ENCODE measurements at places on chromosomes 13 and 19. TPM values are rescaled to one million over a fixed set of nuclear protein-coding genes. Genes with fewer than 3 reads are reported as not detected.

- DNase-seq = no peak
These were observed 4.3 kb downstream of the SPTBN4 start for GRCh38 chr19:40471111-40471510.

DNA sequence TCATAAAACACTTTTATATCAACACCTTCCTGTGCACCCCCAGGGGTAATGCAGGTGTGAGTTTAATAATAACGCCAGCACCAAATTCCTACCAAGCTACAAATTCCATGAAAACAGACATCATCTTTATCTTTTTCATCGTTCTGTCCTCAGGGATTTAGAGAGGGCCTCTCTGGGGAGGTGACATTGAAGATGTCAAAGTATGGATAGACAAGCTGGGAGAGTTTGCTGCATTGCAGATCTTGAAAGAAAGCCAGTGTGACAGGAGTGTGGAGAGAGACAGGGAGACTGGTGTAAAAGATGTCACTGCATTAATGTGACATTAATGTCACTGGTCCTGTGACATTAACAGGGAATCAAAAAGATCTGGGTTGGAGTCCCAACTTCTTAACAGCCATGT is 10.1 kb downstream of the CACNG6 start:
- DNase-seq = no peak

DNA sequence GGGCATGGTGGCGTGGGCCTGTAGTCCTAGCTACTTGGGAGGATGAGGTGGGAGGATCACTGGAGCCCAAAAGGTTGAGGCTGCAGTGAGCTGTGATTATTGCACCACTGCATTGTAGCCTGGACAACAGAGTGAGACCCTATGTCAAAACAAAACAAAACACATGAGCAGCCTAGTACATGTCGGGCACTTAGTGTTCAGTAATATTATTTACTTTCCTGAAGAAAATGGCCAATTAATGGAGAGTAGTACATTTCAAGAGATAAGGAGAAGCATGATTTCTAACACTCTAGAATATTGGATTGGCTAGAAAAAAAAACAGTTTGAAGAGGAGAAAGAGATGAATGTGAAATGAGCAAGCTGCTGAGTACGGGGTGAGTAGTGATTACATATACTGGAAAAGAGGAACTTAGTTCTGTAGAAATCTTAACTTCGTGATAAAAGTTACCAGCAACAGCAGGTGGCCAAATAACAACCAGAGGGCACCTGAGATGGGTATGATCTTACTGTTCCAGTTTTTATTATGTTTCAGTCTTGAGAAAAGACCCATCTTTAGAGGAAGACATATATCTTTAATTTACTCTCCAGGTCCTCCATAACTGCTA is 36.2 kb downstream of the SPATA13 start:
- no peak for DNase-seq

DNA sequence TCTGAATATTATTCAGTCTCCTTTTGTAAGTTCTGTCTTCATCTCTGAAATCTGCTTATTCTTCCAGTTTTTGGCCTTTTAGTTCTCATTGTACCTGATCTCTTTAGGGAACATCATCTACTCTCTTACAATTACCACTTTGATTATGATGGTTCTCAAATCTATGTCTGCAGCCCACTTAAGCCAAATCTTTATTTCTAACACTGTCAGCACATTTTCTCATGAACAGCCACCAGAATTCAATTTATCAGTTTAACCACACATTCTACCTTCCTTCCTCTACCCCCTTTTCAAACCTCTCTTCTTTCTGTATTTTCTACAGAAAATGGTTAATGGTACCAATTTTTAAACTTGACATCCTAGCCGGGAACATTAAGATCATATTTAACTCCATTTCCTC is 175.3 kb downstream of the FGF14 start:
- DNase-seq = no peak

Gene TRIM28
- total RNA-seq = 204 TPM

Gene ZNF264
- total RNA-seq = 65.4 TPM

Gene ZNF30
- 1.7 TPM for total RNA-seq
